DMS 273 treated with DMSO at 0.1 percent for 48 hours (cell line): ENCODE measurements at places on chromosomes 5 and 9.

DNA sequence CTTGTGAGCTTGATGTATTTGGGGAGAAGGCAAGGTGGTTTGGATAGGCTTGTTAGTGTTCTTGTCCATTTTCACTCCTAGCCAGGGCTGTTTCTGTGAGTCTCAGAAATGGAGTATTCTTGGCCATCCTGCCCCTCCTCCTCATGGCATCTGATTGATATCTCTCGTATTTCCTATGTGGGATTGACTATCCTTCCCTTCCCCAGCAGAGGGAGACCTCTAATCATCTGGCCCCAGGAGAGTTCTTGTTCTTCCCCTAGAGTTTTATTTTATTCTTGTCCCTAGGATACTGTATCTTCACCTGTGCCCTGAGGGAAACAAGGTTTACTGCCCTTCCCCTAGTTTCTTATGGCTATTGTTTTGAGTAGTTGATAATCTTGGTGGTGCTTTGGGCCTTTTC lies 114.4 kb downstream of the VPS13A start:
- no peak for DNase-seq

- DNase-seq, result no peak
These were observed 209.5 kb downstream of the CD180 start for GRCh38 chr5:66987126-66987525.

DNA sequence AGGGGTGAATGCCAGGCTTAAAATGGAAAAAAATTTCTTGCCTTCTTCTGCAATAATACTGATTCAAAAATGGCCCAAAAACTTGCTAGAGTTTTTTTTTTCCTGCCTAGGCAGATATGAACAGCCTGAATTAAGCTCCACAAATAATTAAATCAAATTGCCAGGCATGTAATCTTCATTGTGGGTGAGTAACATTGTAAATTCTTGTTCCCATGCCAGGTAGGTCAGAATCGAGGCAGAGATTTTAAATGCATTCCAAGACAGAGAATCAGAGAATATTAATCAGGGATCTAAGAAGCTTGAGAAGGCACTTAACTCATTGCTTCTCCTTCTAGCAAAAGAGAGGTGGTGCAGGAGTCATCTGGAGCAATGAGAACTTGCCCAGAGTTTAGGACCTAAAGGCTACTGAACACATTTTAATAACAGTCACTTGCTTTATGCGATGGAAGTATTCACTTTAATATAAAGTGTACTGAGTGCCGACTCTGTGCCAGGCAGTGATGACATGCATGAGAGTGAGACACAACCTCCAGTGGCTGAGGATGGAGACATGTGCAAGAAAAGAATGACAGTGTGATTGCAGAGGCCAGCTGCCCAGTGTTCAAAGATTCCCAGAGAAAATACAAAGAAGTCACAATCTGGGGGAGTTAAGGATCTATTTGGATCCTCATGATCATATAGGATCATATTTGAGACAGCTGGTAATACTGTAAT lies 102.3 kb downstream of the APBA1 start:
- no peak for DNase-seq

DNA sequence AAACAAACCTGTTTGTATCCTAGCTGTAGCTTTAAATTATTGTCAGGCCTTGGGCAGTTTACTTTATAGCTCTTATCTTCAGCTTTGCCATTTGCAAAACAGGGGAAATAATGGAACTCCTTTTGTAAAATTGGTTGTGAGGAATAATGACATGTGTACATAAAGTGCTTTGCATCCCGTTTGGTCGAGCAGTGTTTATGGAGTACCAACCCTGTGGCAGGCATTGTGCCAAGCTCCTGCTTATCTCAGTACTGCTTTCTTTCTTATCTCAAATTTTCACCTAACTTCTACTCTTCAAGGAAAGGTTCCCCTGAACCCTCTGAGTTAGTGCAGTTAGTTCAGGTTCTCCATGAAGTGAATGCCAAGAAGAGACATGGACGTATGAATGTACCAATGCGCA lies 9.4 kb upstream of the TENT2 start:
- DNase-seq, result no peak

DNA sequence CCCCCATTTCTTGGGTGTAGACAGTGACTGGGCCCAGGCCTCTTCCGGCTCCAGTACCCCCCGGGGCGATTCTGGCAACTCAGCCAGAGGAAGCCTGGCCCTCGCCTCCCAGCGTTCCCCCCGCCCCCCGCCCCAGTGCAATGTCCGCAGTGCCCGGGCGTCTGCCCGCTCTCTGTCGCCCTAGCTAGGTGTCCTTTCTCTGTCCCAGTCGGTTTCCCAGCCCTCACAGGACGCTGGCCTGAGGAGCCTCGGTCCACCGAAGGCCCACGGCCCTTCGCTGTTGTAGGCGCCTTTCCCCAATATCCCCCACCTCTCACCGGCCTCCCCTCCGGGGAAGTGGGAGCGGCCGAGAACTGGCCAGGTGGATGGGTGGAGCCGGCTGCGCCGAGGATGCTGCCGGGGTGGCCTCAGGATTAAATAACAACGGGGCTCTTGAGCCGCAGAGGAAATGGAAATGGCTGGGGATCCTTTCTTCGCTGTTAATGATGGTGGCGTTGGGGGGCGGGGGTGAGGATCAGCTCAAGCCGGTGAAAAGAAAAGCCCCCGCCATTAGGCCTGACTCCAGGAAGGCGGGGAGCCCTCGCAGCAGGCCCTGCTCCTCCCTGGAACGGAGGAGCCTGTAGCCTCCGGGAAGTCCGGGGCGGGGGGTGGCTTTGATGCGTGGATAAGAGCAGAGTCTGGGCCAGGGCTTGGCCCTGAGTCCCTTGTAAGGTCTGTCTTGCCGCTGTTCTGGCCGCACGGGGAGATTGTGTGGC lies 1.1 kb upstream of the SPRY4 start:
- DNase-seq, result peak; percentile 5

DNA sequence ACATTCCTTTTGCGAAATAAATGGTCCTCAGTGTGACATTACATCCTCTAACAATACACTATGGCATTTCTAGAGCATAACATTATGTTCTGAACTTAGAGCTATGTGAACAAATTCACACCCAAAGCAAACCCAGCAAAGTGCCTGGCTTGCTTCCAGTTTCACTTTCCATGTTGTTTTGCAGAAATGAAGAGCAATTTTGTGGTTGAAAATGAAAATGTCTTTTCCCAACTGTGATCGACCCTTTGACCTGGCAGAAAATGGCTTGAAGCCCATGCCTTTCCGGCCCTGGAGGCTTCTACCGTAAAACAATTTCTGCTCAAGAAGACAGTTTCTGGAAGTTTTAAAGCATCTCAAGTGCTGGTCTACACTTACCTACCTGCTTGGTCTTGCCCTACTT lies 344.7 kb upstream of the RGMB start:
- DNase-seq, result no peak

DNA sequence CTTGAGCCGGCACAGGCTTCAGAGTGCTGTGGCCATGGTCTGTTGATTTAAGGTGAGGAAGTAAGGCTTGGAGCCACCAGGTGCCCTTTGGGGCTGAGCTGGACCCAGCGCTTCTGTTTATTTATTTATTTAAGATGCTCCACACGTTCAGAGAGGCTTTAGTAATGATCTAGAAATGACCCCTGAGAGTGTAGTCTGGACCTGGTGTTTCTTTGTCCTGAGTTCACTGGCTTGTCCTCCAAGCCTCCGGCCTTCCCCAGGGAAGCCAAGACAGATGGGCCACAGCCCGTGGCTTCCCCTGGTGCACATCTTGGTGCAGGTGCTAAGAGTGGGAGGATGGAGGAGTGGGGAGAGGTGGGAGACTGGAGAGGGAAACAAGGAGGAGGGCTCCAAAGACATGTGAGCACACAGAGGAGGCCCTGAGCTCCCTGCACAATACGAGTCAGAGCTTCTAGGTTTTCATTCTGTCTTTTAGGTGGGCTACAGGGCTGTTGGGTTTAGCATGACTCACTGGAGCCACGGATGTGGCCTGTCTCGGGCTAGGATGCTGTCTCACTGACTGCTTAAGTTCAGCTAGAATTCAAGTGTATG lies 56.9 kb downstream of the AHRR start:
- DNase-seq, result no peak

DNA sequence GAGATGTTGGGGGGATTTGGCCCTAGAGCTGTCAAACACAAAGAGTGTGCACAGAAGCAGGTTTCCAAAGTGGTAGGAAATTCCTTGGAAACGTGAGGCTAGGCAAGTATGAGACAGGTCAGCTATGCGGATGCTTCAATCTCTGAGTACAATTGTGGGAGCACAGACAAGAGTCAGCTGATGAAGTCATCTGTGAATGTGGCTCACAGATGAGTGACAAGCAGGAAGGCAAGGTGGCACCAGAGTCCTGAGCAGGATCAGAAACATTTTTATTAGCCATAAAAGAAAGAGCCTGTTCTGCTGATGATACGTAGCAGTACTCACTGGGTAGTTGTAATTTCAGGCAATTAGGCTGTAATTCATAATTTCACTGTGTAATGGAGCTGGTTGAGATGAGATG lies 117.0 kb downstream of the DCP2 start:
- no peak for DNase-seq

DNA sequence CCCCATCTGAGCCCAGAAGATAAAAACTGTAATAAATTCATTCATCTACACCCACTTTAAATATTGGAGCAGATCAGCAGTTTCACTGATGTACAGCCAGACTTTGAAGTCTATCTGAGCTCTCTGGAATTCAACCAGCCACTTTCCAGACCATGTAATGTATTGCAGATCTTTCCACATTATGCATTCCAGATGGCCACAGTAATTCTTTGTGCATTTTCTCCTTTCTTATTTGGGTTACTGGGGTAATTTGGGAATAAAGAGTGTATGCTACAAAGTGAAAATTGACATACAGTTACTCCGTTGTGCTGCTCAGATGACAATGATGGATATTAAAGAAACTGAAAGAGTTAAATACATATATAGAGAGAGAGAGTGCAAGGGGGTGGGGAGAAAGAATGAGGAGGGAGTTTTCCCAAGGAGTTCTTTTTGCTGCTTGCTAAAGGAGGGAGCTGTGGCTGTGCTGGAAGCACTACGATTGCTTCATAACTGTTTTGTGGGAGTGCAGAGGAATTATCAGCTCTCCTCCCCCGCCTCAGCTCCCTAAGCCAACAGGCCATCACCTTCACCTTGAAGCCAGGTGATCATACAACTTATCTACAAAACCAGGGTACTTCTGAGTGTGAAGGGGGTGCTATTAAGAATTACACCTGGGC lies 152.8 kb downstream of the GAS1 start:
- DNase-seq, result no peak

GRCh38 chr9:13569602-13570067 lies 290.1 kb upstream of the MPDZ start:
- no peak for DNase-seq

DNA sequence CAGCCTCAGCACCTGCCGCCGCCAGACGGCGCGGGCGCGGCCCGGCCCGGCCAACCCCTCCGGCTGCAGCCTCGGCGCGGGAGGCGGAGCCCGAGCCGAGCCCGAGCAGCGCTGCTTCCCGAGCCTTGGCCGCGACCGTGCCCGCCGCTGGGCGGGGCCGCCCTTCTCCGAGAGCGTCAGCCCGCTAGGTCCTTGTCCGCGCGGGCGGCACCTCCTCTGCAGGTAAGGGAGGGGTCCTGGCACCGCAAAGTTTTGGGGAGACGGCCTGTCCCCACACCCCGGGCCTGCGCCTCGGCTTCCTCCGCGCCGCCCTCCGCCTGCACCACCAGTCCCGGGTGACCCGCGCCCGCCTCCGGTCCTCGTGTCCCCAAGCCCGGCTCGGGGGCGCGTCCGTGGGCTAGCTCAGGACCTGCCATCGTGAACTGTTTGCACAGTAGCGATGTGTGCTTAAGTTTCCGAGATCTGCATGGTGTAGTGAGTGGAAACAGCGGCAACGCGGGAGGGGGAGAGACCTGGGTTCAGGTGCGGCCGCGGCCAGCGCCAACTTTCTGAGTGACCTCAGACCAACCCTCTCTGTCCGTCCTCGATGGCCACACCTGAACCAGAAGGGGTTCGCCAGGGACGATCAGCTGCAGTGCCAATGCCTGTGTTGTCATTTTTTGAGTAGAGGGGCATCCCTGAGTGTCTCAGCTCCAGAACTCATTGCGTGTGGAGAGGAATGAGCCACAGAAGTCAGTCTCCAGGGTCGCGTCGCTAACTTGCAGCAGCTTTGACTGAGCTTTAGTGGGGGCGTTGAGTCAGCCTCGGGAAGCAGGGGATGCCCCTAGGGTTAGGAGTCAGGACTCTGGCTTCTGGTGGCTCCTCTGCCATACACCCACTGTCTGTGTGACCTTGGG lies at the start of gene FRMPD1:
Gene FRMPD1, plus strand, starts transcription at position 82 of the 896 bp plus-strand sequence. CDS start 41,688 bp downstream, outside the sequence.
- peak; percentile 15 for DNase-seq

- DNase-seq, result no peak
These were observed 372.5 kb upstream of the WWC1 start for GRCh38 chr5:167918813-167919483.

- DNase-seq, result no peak
These were observed 216.8 kb upstream of the PIK3R1 start for GRCh38 chr5:67998709-67999261.

- DNase-seq, result no peak
These were observed 66.7 kb upstream of the CAST start for GRCh38 chr5:96595300-96596090.

DNA sequence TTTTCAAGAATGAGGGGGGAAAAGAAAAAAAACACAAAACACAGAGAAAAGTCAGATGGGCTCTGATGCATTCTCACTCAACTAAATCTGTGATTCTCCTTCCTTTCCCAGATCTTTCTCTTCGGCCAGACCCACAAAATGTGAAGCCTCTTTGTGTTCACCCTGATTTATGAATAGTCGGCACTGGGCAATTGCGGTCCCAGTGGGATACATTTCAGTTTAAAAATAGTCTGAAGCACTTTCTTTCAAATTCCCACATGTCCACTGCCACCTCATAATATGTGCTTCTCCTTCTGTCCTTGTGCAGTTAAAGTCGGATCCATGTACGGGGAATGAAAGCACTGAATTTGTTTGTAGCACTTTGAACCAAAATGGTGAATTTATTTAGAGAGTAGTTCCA lies 995.4 kb upstream of the WWC1 start:
- no peak for DNase-seq

- no peak for DNase-seq
These were observed 506.6 kb upstream of the MPDZ start for GRCh38 chr9:13786131-13786530.

DNA sequence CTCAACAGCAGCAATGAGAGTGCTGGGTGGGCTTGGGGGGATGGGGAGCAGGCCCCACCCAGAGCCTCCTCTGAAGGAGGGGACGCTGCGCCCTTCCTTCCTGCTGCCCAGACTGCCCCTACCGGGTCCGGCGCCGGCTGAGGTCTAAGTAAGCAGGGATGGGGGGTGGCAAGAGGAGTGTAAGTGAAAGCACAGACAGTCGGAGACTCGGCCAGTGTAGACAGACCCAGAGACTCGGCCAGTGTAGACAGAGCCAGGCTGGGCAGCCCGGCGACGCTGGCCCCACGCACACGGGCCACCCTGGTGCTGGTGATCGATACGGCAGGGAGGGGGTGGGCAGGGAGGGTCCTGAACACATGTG lies 7.4 kb upstream of the ENTPD8 start:
- no peak for DNase-seq

GRCh38 chr5:4625206-4625896 lies 514.8 kb upstream of the ADAMTS16 start:
- no peak for DNase-seq
